ENCODE measurements at places on chromosomes 4 and X.
A peak's percentile ranks its signal among the peaks of the same experiment; 100 is the strongest.

DNA sequence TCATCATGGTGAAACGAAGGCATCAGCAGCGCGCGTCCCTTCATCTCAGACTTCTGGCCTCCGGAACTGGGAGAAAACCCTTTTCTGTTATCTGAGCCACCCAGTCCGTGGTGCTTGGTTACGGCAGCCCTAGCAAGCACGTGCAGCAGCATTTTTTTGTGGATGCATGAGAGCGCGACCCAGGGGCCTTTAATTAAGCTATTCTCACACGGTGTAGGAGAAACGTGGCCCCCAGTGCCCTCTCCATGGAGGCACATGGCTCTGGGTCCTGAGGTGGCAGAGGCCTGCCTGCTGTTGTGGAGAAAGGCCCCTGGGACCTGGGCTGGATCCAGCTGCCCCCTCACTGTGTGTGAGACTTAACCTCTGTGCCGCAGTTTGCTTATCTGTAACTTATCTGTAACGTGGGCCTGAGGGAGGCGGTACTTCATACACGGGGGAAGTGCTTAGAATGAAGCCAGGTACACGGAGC is 9.5 kb downstream of the CLCN4 start:
- no peak for DNase-seq

DNA sequence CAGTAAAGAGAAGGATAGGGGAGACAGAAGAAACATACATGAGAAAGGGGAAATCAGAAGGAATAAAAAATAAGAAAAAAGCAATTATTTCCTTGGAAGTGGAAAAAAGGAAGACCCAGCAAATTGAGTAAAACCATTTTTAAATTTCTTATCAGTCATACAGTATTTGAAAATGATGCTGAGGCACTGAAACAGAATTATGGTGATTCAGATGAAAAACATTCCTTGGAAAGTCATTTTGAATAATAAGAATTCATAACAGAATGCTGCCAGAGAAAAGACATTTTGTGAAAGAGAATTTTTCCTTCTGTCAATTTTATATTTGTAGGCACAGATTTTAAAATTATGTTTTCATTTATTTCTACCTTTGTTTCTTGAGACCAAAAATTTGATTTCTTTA is 895.5 kb upstream of the EPHA5 start:
- no peak for DNase-seq

DNA sequence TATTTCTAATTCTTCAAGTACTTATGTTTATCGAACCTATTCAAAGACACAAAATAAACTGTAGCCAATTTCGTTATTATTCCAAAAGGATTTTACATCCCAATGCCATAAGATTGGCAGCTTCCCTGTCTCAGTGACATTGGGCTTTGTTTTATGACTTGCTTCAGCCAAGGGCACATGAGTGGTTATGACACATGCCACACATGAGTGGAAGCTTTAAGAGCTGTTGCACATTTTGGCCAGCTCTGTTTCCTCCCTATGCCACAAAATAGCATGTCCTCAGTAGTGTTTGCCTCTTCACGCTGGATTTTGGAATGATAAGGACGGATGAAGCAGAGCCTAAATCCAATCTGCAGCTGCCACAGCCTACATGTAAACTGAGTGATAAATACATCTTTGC is 21.9 kb downstream of the SEC24D start:
- DNase-seq = no peak

DNA sequence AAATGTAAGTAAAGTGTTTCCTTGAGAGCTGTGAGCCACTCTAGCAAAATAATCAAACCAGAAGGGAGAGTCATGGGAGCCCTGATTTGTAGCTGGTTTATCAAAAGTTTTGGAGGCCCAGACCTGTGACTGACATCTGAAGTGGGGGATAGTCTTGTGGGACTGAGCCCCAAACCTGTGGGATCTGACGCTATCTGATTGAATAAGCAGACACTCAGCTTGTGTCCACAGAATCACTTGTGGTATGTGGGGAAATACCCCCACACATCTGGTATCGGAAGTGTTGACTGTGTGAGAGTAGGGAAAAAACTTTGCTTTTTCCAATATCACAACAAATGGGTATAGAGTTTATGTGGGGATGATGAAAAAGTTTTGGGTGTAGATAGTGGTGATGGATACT is 35.4 kb downstream of the FUNDC1 start:
- DNase-seq = peak; percentile 39

- no peak for DNase-seq
Observed at GRCh38 chr4:8573266-8573665, 6.9 kb upstream of the GPR78 start.

DNA sequence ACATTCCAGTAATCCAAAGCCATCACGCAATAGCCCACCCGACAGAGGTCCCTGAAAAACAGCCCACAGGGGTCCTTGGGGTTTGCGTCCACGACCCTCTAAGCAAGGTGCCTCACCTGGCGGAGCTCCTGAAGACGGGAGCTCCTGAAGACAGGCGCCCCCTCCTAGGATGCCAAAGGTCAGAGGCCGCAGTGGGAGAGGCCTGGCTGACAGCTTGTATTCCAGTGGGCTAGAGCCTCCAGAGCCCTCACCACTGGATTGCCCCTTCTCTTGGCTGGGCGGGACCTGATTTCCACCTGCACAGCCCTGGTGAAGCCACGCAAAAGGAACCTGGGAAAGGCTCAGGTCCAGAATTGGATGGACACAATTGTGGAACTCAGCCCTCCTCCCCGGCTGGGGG is 29.7 kb upstream of the WFS1 start:
- no peak for DNase-seq

DNA sequence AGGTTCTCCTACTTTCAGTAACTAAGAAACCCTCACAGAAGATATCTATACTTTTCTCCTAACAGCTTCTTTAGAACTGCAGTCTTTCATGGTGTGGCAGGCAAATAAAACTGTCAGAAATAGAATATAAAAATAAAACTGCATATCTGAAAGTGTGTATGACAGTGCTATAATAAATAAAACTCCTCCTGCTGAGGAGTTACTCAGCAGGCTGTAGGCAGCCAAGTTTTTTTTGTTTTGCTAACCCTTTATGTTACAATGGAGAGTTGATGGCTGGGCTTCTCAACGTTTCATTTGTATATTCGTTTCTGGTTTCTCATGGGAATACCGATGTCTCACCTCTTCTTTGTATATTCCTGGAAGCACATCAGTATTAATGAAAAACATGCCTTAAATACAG is 18.2 kb upstream of the UGT2B10 start:
- DNase-seq = no peak

GRCh38 chr4:25929298-25929686 is 15.3 kb downstream of the SMIM20 start:
- DNase-seq = no peak

- no peak for DNase-seq
Observed at GRCh38 chr4:73704314-73705055, 35.9 kb upstream of the CXCL8 start.

DNA sequence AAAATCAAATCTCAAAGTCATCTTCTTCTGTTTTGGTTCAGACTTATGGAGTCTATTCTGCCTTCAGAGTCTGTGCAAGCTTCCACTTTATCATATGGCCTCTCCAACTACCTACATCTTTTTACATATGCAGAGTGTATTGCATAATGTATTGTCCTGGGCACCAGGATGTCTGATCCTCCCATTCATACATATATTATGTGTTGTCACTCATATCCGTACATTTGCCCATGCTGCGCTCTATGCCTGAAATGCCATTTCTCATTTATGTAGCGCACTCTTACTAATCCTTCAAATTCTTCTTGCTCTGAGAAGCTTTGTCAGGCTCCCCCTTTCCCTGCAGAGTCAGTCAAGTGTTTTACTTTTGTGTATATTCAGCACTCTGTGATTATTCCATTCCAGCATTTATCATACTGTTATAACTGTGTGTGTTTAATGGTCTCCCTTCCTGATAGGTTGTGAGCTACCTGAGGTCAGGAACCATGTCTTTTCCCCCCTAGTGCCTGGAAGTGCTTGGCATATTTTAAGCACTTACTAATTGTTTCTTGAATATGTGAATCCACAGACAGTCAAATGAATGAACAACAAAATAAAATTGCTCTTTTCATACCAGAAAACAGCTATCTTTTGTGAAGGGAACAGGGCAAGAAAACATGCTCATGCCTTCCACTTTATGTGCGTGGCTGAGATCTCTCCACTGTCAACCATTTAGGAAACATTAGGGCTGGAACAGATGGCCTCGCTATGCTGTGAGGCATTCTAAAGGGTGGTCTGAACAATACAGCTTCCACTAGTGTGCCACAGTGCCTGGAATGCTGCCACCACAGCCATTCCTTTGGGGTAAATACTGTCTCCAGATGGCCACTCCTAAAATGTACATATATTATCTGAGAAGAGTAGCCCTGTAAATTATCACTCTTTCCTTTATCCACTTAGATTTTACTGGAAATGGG is 81.8 kb downstream of the GLUD2 start:
- no peak for DNase-seq

All from stimulated activated CD4-positive, alpha-beta T cell treated with anti-CD3 and anti-CD28 coated beads, Interleukin-15, amount 100 ng/mL, for 24 hours (primary cell).